ENCODE measurements at places on chromosomes 1 and 21. TPM values are rescaled to one million over a fixed set of nuclear protein-coding genes. Genes with fewer than 3 reads are reported as not detected.

- DNase-seq: no peak
These were observed 25.0 kb downstream of the CD244 start for GRCh38 chr1:160837558-160838205.

- DNase-seq: no peak
These were observed 267.8 kb downstream of the FOXD2 start for GRCh38 chr1:47705517-47706130.

DNA sequence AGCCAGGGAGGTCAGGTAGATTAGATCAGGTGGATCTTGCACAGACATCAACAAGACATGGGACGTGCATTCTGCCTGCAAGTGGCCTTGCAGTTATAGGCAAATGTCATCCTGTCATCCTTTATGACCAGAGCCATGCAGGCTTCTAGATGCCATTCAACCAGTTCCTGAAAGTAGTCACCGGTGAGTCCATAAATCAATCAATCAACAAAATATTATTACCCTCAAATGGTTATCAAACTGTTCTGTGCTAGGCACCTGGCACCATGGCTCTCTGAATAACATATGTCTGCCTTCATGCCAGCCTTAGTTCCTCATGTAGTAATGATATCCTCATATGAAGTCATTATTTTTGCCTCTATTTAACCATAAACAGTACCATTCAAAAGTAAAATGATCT lies 146.9 kb downstream of the TOMM20 start:
- DNase-seq: no peak

GRCh38 chr1:8374812-8375211 lies 56.9 kb downstream of the SLC45A1 start:
- DNase-seq: no peak

- no peak for DNase-seq
These were observed 24.8 kb upstream of the TTC34 start for GRCh38 chr1:2826316-2826715.

Gene EVA1C
- total RNA-seq: 0.63 TPM

DNA sequence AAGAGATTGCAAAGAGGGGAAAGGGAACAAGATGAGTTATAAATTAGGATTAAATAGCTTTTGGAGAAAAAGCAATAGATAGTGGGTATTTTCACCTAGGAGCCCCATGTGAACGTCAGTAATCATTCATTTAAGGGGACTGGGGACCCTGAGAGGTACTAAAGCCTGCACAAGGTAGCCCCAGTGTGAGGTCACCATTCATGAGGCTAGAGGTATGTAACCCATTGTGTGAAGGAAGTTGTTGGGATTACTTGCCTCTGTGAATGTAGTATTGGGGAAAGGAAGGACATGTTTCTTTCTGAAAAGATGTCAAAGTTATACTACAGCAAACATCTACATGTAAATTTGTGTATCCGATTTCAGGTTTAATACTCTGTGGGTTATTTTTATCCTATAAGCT lies 276.8 kb downstream of the TBX15 start:
- no peak for DNase-seq

DNA sequence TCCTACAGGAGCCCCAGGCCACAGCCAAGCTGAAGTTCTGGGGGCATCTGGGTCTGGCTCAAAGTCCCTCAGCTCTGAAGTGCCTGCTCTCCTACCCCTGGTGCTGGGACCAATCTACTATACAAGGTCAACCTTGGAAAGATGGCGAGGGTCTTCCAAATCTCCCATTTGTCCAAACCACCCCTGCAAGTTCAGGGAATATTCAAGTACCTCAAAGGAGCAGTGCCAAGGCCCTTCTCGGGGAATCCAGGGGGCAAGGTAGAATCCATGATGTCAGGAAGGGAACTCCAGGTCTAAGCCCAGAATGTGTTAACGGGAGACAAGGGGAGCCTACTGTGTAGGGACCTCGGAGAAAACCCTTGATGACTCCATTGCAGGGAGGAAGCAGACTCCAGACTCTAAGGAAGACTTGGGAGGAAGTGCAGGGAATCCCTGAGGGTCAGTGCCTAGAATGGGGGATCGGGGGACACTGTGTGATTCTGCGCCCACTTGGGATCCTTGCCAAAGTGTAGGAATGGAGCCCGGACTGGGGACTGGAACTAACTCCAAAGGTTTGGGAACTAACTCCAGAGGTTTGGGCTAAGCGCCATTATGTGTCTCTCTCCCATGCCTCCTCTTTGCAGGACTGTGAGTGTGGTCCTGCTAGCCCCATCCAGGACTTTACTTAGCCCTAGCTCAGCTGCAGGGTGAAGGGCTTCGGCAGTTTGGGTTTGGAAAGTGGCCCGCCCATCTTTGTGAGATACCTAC lies 8.7 kb downstream of the TAL1 start:
- DNase-seq: no peak

DNA sequence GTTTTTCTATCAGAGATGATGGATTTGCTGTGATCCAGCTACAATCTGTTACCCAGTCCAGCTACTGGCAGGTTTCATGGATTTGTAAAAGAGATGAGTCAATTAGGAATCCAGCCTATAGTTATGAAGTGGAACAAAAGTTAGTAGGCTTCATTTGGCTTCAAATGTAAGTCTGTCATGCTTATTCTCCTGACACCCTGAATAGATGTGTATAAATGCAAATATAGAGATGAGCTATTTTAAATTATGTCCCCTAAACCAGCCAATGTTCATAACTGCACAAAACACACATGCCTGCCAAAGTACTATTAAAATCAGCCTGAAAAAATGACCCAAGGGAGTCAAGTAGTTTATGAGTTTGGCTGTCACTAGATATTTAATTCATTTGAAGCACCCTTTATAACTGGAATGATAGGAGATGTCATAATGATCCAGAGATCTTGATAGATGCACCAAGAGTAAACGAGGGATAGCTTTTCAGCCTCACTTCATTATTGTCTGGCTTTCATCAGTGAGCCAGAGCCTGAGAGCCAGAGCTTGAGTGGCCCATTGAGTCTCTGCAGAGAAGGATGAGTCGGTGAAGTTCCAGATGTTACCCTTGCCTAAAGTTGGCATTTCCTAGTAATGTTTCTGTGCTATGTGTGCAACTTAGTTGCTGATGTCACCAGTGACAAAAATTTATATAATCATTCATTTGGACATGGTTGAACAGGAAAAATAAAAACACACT lies 11.8 kb upstream of the NTMT2 start:
- DNase-seq: no peak

- DNase-seq: no peak
These were observed 56.7 kb downstream of the DPT start for GRCh38 chr1:168672278-168672677.

GRCh38 chr1:67189953-67190352 lies 23.7 kb downstream of the IL23R start:
- DNase-seq: no peak

GRCh38 chr1:179744401-179745130 lies 1.5 kb downstream of the FAM163A start:
- DNase-seq: no peak

- peak; percentile 58 for DNase-seq
These were observed 9.3 kb downstream of the SLC19A1 start for GRCh38 chr21:45532826-45533360.

DNA sequence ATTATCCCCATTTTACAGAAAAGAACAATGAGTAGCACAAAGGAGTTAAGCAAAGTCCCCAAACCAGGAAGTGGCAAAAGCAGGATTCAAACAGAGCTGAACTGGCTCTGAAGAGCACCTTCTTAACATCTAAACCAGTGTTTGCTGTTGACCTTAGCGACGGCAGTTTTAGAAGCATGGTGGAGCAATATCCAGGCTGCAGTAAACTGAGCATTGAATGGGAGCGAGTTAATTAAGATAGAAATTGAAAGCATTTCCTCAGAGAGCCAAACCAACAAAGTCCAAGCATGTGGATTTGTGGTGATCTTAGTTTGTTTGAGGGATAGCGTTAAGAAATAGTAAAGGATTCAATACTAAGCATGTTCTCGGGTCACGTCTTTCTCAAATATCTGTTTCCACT lies 13.4 kb upstream of the ZNF281 start:
- no peak for DNase-seq

GRCh38 chr1:25922971-25923552 lies 16.8 kb upstream of the STMN1 start:
- DNase-seq: no peak

Gene HLX
- 2.3 TPM for total RNA-seq

Gene HTR6
- not detected for total RNA-seq

Gene TGFB2
- 18.4 TPM for total RNA-seq

Gene PGLYRP3
- 0.87 TPM for total RNA-seq

GRCh38 chr1:46057781-46058180 lies 74.6 kb downstream of the PIK3R3 start:
- DNase-seq: no peak

DNA sequence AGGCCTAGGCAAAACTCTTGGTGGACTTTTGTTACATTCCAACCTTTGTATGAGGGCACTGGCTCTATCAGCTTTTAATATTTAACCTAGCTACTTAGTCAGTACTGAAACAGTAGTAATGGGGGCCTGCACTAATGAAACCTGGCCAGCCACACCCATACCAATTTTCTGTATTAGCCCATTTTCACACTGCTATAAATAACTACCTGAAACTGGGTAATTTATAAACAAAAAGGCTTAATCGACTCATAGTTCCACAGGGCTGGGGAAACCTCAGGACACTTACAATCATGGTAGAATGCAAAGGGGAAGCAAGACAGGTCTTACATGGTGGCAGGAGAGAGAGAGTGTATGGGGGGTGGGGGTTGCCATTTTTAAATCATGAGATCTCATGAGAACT lies 245.7 kb upstream of the RGS18 start:
- DNase-seq: no peak

DNA sequence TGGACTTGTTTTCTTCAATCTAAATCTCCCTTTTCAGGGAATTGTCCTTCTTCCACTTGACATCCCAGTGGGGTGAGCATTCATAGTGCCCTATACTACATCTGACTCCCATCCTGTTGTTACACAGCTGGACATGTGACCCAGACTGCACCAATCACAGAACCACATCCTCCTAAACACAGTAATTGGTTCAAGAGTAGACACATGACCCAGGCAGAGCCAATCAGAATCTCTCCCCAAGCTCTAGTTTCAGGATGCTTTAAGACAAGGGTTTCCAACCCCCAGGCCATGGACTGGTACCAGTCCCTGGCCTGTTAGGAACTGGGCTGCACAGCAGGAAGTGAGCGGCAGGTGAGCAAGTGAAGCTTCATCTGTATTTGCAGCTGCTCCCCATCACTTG lies 5.6 kb upstream of the DDOST start:
- no peak for DNase-seq

GRCh38 chr1:34479731-34480130 lies 275.1 kb upstream of the GJB5 start:
- no peak for DNase-seq

Gene SH3BP5L
- total RNA-seq: 33.7 TPM

DNA sequence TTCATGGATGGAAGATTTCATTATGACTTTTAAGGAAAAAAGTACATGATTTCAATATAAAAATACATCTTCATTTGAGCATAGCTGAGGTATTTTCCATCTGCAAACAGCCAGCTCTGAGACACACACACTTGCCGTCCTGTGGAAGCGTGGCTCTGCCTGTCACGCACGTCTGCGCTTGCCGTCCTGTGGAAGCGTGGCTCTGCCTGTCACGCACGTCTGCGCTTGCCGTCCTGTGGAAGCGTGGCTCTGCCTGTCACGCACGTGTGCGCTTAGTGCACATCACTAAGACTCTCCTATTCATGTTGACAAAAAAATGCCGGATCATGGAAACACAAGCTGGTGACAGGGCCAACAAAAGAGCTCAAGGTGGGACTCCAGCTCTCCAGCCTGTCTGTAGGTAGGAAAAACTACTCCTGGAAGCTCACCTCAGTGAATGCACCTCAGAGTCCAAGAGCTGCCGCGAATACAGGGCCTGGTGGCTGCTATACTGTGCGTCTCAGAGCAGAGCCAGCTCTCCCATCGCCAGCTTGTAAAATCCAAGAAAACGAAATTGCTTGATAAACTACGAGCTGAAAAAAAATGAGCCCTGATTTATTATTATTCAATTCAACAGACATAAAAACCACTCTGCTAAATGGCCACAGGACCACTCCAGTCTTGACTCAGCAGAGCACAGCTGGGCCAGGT lies 69.3 kb downstream of the SLC37A1 start:
- DNase-seq: no peak

Gene MAB21L3
- 0.40 TPM for total RNA-seq

GRCh38 chr1:95021805-95022643 lies 50.7 kb downstream of the ALG14 start:
- DNase-seq: no peak

DNA sequence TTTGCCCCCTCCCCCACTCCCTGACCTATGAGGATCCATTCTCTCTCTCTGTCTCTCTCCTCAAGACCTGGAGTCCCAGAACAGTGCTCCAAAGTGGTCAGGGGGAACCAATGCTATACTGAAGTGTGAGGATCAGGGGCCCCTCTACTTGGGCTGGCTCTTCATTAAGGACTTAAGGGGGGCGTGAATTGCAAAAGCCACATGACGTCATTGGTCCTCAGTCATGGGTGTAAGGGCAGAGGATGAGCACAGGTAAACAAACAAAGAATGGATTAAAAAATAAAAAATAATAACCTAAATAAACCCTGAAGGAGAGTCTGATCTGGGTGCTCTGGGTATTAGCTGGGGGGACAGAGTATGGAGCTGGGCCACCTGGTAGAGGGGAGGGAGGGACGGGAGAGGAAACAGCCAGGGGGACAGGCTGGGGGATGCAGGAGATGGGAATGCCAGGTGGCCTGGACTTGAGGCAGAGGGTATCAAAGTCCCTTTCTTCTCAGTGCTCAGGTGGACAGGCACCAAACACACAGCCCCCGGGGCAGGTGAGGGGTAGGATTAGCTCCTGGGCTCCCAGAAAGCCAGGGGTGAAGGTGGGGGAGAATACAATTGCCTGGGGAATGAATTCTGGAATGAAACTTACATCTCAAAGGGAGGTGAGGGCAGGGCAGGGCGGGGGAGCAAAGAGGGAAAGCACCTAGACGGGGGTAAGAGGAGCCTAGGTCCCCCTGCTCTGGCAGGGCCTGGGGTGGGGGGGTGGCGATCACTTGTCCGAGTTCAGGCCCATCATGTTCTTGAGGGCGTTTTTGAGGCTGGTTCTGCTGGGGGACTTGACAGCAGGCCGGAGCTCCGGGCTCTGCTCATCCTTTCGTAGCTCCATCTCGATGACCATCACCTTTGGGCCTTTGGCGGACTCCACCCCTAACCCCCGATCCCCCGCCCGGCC lies 4.6 kb downstream of the MPZ start:
- no peak for DNase-seq
